ENCODE measurements at places on chromosomes 2 and 18. TPM values are rescaled to one million over a fixed set of nuclear protein-coding genes. Genes with fewer than 3 reads are reported as not detected.

DNA sequence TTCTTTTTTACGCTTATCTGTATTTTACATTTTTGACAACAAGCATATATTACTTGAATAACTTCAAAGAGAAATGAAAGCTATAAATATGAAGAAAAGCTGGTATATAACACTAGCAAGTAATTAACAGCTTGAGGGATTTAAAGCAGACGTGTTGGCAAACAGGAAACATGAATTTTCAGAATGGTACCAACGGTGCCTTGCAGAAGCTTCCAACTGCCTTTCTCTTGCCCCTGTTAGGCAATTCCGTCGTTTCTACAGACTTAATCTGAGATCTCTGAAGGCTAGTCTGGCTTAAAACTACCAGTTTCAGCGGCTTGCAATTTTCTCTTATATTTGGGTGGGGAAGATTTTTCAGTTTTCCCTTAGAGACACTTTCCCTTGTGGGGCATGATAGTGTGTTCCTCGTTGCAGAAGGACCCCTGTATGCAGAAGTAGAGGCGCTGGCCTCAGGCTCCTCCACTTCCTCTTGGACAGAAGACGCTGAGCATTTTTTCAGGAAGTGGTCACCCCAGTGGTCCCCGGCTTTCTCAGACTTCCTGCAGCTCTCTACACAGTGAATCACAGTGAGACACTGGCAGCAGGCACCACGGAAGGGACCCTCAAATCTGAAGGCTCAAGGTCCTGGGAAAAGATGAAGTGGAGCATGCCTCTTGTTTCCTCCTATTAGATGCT is 56.2 kb upstream of the SLC16A14 start:
- DNase-seq = no peak

DNA sequence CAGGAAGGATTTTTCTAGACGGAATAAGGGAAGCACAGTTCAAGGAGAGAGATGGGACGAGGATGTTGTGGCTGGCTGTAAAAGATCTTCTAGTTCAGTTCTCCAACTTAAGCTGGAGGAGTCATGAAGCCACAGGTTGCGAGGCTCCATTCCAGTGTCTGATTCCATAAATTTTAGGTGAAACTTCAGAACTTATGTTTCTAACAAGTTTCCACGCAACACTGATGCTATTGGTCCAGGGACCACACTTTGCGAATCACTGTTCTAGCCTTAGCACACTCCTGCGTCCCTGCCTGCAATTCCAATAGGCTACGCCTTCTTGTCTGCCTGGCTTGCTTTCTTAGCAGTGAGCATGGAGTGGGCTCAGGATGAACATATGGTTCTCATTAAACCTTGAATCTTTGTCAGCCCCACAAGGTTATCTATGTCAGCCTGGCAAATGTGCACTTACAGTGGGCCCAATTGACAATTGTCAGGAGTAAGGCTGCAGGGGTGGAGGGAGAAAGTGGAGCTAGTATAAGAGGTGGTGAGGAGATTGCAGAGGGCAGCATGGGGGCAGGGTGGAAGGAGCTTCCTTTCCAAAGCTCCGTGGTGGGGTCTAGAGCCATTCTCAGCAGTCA is 438.1 kb upstream of the ST6GAL2 start:
- DNase-seq = no peak

BBS5 gene
- total RNA-seq = 7.9 TPM

DNA sequence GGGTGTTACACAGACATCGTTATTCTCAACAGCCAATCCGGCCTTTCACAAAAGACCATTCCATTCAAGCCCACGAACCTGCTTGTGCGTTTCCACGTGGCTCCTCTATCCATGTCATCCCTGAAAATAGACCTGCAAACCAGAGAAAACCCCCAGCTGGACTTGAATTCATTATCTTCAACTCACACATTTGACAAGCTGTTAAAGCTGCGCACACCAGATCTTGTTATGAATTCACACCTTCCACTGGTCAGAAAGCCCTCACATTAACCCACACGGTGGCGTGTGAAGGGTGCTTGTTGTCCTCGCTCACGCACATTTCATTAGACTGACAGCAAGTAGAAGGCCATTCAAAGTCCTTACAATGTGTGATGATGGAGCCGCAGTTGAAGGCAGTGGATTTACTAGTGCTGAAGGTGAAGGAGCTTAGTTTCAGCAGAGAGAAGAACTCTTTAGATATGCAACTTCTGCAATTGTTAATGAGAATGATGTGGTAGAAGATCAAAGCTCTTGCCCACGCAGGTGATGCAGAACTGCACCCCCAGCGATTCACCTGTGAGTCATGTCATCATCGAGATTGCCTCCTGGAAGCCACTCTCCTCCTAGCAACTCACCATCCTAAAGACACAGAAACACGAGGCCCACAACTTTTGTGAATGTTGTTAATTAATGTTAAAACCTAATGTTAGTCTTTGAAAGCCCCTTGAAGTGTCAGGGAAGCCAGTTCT is 224.8 kb upstream of the SOX11 start:
- no peak for DNase-seq

DNA sequence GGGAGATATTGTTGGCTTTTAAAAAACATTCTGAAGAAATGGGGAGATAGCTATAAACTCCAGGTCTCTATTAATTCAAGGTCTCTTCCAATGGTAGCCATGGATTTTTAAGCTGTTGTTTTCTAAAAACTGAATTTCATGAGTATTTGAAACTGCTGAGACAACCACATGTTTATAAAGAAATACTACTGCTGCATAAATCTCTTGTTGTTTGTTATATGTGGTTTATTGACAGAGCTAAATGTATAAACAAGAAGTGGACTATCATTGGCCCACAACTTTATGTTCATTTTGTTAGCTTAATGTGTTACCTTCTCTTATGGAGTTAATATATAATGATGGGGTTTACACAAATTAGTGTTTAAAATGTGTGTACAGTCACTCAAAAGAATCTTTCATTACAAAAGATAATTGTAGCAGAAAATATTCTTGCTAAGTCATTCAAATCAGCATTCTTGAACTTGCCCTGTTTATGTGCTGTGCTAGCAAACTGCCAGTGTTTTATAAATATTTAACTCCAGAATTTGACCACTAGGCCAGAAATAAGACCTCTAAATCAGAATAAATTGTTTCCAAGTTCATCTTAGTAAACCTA is 242.1 kb downstream of the TMX3 start:
- DNase-seq = no peak

SPC25 gene
- total RNA-seq = not detected

- no peak for DNase-seq
Measured at GRCh38 chr2:230781130-230781797, 68.6 kb downstream of the CAB39 start.

MRO gene
- total RNA-seq = 0.10 TPM

- peak; percentile 78 for DNase-seq
Measured at GRCh38 chr2:127428057-127428814, 10.0 kb downstream of the PROC start.

DNA sequence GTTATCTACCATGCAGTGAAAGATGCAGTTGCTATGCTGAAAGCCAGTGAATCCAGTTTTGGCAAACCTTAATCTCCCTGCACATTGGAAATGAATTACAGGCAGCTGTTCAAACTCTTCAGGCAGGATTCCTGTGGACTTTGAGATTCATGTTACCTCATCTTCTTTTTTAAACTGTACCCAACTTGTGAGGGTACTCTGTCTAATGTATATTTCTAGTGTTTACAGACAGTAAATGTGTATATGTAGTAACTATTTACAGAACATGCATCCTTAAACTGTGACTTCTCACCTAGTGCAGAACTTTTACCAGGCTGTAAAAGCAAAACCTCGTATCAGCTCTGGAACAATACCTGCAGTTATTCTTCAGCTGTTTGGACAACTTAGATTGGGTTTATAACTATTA is 50.9 kb downstream of the KDM3A start:
- no peak for DNase-seq

GRCh38 chr2:101980368-101980767 is 11.4 kb upstream of the IL1R2 start:
- DNase-seq = no peak

DNA sequence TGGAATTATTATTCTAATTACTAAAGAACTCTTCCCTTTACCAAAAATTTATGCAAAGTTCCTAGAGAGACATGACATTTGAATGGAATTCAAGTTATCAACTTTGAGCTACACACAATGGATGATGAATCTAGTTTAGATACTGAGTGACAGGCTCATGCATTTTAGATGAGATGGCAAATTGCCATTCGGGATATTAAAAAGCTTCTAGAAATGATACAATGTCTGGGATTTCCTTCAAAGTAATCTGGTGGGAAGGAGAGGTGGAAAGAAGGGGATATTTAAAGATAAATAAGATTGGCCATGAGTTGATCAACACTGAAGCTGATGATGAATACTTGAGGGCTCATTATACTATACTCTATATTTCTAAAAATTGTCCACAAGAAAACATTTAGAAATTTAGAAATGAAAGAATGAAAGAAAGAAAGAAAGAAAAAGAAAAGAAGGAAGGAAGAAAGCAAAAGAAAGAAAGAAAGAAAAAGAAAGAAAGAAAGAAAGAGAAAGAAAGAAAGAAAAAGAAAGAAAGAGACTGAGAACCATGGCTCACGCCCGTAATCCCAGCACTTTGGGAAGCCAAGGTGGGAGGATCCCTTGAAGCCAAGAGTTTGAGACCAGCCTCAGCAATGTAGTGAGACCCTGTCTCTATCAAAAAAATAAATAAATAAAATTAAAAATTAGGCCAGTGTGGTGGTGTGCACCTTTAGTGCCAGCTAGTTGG is 62.6 kb upstream of the NEDD4L start:
- no peak for DNase-seq

SCN9A gene
- total RNA-seq = 0.51 TPM

GRCh38 chr2:12270876-12271588 is 445.7 kb upstream of the TRIB2 start:
- DNase-seq = no peak

DNA sequence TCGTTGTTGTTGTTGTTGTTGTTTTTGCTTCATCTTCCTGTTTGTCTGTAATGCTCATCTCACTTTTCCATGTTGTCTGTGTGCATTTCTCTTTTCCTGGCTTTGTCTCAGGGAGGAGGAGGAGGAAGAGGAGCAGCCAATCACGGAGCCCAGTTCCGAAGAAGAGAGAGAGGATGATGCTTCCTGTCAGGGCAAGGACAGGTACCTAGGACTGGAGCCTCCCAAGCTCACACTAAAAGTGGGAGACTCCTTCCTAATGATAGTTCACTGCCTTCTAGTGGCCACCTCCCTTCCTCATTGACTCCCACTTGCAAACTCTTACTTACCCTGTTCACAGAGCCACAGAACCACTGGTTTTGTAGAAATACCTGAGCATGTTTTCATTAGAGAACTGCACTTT is 179.6 kb downstream of the TPGS2 start:
- DNase-seq = no peak

GRCh38 chr2:223260681-223261080 is 208.7 kb downstream of the KCNE4 start:
- DNase-seq = no peak

DNA sequence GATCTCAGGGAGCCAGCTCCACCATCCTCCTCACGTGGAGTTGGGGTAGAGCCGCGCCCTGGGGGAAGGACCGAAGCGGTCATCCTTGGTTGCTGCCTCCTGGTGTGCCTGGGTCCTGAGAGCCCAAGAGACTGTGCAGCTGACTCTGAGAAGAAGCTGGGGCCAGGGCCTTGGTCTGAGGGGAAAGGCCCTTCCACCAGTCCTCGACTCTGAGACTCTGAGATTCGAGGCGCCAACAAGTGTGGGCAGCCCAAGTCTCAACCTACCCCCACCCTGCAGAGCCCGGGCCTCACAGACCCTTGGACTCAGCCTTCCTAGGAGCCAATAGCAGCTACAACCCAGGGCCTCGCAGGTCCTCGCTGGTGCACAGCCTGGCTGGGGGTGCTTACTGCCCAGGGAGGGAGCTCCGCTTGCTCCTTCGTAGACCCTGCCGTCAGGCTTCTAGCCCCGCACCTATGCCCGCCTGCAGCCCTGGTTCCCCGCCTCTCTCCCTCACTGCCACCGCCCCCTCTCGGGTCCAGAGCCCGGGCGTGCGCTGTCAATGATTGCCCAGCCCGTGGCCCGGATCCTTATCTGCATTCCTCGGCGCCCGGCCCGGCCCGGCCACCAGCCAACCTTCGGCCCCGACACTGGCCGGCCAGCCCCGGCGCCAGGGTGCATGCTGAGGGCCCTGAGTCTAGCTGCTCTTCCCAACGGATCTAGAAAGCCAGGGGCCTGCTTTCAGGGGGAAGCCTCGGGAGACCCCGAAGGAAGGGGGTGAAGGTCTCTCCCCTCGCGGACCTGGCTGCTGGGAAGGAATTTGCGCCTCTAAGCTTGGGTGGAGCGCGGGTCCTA is 2.0 kb downstream of the IHH start:
- DNase-seq = no peak

DNA sequence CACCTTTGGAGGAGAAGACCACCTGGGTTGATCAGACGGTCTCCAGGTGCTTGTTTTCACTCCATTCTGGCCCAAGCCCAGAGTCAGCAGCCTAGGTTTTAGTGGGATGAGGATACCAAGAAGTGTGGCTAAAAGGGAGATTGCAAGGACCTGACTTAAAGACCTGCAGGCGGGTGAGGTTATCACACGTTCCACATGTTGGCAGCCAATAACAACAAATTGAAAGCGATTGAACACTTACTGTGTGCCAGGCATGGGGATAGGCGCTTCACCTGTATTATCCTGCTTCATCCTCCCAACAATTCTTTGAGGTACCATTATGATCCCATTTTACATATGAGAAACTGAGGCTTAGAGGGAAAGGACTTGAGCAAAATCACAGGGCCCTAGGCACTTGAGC is 5.0 kb downstream of the ARL4C start:
- peak; percentile 69 for DNase-seq

DNA sequence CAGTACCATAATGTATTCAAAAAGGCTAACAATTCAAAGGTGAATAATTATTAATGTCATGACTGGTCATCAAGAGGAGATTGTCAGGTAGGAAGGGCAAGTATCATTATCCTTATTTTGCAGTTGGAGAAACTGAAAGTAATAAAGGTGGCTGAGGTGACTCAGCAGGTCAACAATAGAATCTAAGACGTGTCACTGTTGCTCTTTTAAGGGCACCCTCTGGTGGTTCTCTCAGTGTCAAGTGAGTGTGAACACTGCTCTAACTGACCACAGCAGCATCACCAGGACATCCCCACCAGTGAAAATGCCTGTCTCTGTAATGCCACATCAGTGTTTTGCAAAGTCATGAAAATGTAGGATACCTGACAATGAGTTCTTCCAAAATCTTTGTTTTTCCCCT is 69.7 kb downstream of the DCC start:
- DNase-seq = no peak

CNRIP1 gene
- 12.8 TPM for total RNA-seq

TMEM127 gene
- 52.1 TPM for total RNA-seq

SRD5A2 gene
- not detected for total RNA-seq

DNA sequence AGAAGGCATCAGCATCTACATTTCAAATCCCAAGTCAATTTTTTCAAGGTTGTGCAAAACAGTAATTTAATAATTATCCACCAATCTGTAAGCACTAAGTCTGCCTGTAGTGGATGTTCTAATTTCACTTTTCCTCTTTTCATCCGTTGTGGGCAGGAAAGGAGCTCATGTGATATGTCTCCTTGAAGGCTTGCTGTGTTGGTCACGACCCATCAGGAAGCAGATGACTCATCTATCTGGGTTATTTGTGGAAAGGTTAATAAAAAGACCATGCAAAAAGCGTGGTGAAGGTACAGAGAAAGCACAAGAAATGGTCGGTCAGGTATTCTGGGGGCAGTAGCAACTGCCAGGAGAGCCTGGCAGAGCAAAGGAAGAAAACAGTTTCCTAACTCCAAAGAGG is 476.7 kb upstream of the RAB6C start:
- no peak for DNase-seq

SERPINB12 gene
- 92.5 TPM for total RNA-seq

Measured in lower leg skin (tissue), 4 donors.